ENCODE measurements at places on chromosomes 4 and X.

DNA sequence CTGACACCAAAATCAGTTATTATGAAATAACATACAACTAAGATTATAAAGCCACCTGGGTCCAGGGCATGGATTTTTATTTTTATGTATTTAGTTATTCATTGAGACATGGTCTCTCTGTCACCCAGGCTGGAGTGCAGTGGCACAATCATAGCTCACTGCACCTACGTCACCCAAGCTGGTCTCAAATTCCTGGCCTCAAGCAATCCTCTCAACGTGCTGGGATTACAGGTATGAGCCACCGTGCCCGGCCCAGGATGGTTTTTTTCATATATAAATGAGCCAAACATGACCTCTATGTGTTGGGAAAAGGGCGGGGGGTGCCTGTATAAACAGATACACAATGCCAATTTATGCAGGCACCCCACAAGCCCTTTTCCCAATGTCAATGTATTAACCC, 24.6 kb downstream of the ZNF630 start:
- DNase-seq = no peak

DNA sequence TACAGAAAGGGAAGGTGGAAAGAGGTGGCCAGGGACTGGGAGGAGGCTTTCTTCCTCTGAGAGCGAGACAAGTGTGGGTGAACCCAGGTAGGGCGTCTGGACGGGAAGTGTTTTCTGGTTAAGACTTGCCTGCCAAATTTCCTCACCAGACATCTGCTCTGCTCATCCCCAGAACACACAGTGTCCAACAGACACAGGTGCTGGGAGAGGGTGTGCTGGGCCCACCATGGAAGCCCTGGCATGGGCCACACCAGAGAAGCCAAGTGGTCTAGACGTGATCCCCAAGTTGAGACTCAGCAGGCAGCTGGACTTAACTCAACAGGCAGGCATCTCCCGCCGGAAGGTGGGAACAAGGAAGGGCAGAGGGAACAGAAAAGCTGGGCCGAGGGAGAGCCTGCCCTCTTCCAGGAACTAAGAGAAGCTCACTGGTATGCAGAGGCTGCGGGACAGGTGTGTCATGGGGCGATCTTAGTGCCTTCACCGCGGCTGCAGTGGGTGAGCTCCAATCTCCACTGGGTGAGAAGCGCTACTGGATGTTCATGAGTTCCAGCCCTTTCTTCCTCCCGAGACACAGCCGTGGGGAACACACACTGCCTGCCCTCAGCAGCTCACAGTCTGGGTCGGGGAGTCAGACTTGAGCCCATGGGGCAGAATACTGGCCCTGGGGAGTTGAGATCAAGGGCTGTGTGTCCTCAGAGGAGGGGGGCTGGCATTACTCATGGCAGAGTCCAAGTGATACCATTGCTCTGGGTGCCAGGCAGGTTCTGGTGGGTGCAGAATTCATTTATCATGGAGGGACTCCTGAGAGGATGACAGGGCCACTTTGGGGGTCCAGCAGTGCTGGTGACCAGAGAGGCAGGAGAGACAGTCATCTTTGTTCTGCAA, 110.2 kb downstream of the CPZ start:
- no peak for DNase-seq

DNA sequence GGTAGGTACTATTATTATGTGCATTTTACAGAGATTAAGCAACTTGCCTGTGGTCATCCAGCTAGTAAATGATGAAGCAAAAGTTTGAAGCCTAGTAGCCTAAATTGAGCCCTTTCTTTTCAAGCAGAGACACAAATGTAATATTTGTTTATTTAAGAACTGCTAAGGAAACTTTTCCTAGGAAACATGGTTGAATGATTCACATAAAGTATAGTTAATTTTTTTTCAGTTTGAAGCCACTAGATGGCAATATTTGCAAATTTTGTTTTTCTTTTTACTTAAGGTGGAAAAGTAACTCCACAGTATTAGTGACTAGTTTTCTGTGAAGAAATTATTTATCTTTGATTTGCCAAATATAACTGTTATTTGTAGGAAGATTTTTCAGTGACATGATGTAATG, 52.8 kb upstream of the ANKRD17 start:
- DNase-seq = no peak

DNA sequence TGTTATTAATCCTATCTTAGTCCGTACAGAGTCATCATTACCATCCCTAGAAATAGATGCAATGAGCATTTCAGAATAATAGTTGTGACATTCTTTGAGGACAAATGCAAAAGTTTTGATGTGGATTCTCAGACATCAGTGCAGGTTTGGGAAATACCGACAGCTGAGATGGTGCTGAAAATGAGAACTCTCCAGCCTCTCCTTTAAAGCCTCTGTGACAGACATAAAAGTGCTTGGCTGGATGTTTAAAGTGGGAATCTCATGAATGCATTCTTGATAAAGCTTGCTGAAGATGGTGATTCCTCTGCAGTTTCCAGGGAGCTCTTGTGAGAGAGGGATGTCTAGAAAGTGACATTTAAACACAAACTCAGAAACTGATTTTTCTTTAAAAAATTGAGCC, 35.0 kb upstream of the SLC7A11 start:
- DNase-seq = no peak

DNA sequence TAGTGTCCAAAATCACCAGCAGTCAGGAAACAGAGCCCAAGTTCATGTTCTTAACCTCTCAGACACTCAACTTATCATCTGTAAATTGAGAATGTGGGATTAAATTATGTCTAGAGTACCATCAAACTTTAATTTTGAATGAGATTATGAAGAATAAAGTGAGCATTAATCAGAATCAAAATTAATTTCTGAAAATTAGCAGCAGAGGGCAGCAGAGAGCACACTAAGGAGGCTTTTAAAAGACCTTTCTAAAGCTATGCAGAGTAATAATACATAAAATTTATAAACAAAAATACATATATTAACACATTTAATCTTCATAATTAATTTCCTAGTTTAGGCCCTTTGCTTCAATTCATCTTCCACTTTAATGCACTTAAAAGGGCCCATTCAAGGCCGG, 7.1 kb downstream of the TASL start:
- DNase-seq = peak; percentile 44

GRCh38 chr4:3111461-3111860, 37.0 kb downstream of the HTT start:
- DNase-seq = no peak

DNA sequence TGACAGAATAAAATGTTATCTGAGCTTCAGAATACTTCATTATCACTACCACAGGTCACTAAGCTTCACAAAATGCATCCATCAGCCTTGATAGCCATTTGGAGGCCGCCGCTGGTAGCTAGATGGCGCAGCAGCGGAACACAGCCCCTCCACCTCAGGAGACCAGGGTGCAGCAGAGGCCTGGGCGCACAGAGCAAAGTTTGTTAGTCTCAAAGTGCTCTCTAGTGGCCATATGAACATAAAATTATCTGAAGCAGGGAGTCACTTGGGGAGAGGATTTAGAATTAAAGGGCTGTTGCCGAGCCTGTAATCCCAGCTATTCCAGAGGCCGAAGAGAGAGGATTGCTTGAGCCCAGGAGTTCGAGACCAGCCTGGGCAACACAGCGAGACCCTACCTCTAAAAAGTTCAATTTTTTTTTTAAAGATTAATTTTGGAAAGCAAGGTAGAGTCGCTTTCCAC, 8.1 kb upstream of the DCTD start:
- peak; percentile 72 for DNase-seq

GRCh38 chrX:10648614-10649013, 28.2 kb upstream of the MID1 start:
- no peak for DNase-seq

- DNase-seq = no peak
Observed at GRCh38 chr4:38526412-38526811, 137.6 kb upstream of the KLF3 start.

DNA sequence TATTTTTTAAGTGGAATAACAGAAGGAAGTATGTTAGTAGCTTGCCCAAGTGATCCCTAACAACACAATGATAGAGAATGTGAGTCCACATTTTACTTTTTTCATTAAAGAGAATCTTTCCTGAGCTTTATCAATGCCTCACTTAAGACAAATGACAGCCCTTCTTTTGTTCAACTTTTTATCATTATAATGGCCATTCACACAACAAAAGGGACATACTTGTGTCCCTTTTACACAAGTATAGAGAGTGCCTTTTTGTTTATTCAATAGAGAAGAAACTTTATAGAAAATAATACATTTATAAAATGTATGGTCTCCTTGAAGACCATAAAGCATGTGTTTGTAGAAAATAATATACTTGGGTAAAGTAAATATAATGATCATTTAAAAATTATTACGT, 96.3 kb downstream of the PDE5A start:
- DNase-seq = no peak

DNA sequence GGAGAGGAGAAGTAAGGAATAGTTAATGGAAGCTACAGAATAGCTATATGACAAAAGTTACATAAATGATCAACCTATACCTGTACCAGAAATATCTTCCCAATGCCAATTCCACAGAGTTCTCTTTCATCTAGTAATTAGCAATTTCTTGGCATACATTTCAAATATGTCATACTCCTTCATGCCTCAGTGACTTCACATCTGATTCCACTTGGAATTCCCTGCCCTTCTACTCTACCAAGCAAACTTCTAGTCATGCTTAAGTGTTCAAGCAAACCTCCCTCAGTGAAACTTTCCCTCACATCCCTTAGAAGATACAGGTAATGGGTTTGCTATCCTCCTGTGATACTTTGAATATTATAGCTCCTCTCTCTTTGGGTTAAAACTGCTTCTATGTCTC, 127.1 kb downstream of the KLHL13 start:
- no peak for DNase-seq

- DNase-seq = no peak
Observed at GRCh38 chr4:3478446-3479357, 15.6 kb downstream of the DOK7 start.

All from CD4-positive, alpha-beta T cell treated with Interleukin-2 at 100 ng/mL for 4 hours (primary cell).